ENCODE measurements at places on chromosomes 7 and 10.

GRCh38 chr10:74307061-74307651, 156.1 kb downstream of the ADK start:
- DNase-seq, result no peak

GRCh38 chr10:12484941-12485805, 135.8 kb downstream of the CAMK1D start:
- no peak for DNase-seq

GRCh38 chr10:25390733-25391132, 215.9 kb downstream of the GPR158 start:
- DNase-seq, result no peak

- DNase-seq, result no peak
These were observed 202.6 kb downstream of the BUB3 start for GRCh38 chr10:123356799-123357198.

- no peak for DNase-seq
These were observed 17.9 kb upstream of the SMO start for GRCh38 chr7:129170441-129171021.

DNA sequence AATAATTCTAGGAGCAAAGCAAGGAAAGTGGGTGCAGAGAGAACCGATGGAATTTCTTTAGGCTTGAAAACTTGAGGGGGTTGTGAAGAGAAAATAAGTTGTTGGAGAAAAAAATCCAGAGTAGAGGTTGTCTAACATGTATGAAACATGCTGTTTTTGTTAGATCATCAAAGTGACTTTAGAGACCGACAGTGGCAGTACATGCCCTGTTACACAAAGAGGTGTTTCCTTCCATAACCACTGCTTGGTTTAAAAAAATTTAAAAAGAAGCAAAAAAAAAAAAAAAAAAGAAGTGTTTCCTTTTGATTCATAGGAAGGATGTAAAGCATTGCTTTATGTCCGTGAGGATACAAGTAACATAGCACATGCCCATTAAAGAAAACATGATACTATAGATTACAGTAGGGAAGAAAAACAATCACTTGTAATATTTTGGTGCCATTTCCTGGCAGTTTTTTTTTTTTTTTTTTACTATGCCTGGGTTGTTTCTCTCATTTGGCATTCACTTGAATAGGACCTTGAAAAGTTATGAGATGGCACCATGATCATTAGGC, 6.1 kb downstream of the ENTPD1 start:
- no peak for DNase-seq

DNA sequence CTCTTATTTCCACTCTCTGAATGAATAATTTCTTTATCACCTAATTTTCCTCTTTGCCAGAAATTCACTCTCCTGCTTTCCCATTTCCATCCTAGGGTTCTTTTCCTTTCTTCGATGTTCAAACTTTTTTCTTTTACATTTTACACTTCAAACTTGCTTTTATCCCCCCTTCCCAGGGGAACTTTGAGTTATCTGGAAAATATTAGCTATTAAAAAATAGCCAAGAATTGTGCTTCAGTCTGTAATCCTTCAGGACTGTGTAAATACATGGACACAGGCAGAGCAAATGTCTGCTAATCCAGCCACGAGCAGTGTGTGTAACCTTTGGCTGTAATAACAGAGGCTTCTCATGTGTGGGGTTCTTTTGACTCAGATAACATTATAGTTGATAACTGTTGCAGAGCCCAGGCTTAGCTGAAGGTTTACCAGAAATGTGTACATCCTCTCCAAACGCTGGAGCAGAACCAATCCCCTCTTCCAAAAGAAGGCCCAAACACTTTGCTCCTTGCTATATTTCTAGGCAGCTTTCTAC, 4.6 kb downstream of the ASB4 start:
- DNase-seq, result no peak

DNA sequence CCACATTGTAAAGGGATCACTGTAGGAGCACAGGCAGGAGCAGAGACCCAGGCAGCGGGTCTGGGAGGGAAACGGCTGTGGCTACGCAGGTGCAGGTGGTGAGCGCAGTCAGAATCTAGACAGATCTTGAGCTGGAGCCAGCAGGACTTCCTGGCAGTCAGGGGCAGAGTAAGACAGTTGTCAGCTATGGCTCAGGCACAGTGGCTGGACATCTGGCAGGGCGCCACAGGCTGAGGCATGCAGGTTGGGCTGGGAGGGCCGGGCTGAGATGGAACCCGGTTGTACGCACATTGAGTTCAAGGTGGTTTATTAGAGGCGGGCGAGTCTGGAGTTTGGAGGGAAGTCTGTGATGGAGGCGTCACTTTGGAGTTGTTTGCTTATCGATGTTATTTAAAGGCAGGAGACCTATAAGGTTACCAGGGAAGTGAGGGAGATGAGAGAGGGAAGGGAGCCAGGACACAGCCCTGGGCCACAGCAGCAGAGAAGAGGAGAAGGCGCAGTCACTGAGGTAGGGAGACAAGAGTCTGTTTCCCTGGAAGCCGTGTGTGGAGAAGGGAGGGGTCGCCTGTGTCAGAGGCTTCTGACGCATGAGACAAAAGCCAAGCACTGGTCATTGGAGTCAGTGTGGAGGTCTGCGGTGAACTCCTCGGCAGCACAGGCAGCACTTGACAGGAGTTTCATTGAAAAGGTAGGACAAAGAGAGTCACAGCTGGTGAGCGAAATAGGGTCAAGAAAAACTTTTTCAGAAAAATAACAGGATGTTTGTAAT, 73.8 kb downstream of the LANCL2 start:
- DNase-seq, result no peak

DNA sequence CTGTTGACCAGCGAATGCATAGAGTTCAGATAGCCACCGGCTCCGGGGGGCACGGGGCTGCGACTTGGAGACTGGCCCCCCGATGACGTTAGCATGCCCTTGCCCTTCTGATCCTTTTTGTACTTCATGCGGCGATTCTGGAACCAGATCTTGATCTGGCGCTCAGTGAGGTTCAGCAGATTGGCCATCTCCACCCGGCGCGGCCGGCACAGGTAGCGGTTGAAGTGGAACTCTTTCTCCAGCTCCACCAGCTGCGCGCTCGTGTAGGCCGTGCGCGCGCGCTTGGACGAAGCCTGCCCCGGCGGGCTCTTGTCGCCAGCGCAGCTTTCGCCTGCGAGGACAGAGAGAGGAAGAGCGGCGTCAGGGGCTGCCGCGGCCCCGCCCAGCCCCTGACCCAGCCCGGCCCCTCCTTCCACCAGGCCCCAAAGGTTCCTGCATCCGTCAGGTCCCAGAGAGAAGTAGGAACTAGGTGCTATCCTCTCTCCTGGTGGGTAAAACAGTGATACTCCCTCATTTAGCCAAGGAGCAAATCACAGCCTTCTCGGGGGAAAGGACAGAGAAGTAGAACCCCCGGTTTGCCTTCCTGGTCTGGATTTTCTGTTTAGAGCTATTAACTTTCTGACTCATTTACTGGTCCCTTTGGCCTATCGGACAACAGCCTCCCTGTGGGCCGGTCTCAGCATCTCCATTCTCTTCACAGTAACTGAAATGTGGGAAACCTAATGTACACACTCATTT, 6.1 kb upstream of the HOXA2 start:
- no peak for DNase-seq

All from stimulated activated CD8-positive, alpha-beta memory T cell treated with anti-CD3 and anti-CD28 coated beads, Interleukin-4, amount 100 ng/mL, for 1 hour (primary cell).